ENCODE measurements at places on chromosomes 3 and 15.

- no peak for DNase-seq
Observed at GRCh38 chr3:27865731-27866130, 143.6 kb upstream of the EOMES start.

GRCh38 chr3:194137008-194137505, 1.1 kb downstream of the HES1 start:
- peak; percentile 51 for DNase-seq

DNA sequence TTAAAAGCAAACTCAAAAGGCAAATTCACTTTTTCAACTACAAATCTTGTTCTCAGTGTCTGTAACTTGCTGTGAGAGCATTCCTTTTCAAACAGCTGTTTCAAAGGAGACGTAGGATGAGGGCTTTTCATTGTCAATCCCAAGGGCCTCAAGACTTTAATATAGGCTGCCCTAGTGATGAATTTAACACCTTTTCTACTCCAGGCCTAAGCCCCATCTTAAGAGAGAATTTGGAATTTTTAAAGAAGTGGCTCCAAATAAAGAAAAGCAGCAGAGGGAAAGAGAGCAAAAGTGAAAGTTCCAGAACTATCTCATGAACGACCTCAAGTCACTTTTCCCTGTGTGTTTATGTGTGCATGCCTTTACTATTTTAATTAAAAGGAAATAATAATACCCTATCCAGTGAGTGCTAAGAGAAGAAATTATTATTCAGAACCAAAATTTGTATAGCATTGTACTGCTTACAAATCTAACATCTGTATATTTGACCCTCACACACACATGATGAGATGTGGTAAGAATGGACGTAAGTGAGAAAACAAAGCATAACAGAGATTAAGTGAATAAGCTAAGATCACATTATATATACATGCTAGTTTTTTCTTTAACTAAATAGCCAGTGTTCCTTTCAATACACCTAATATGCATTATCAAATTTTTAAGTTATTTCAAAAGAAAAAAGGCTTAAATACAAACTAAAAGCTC, 196.4 kb downstream of the VGLL3 start:
- no peak for DNase-seq

DNA sequence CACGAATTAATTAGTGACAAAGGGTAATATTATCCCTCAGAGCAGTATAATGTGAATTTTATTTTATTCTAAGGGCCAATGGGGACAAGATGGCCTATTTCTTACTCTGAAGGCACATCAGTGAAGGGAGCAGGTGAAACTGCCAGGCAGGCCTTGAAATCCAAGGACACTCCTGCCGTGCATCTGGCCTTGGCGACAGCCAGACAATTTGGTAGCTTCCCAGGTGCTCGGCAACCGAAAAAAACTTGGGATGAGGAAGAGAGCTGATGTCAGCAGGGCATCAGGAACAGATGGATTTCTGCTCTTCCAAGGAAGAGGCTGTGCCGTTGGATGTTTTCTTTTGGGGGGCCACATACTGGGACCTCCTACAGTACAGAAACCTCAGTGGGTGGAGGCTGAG, 83.2 kb upstream of the ADAMTSL3 start:
- no peak for DNase-seq

DNA sequence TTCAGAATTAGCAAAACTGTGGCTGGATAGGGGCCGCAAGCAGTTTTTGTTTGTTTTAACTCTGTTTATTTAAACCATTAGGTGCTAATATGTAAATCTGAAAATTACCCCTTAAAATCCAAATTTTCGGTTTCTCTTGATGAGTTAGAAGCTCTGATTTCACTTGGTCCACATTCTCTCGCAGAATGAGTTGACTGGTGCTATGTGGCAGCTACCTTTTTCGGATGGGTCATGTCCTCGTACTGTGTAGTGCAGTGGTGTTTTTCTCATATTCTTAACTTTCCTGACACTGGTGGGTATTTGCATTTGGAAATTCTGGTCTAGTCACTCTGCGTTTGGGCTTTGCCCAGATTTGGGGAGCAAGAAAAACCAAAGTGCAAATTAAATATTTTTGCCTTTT, 87.1 kb downstream of the DIPK2A start:
- no peak for DNase-seq

GRCh38 chr3:114466816-114467215, 173.0 kb downstream of the TIGIT start:
- no peak for DNase-seq

GRCh38 chr15:74785194-74786032, 3.5 kb downstream of the CSK start:
- DNase-seq = no peak

- no peak for DNase-seq
Observed at GRCh38 chr3:117201901-117202774, 492.6 kb downstream of the TUSC7 start.

DNA sequence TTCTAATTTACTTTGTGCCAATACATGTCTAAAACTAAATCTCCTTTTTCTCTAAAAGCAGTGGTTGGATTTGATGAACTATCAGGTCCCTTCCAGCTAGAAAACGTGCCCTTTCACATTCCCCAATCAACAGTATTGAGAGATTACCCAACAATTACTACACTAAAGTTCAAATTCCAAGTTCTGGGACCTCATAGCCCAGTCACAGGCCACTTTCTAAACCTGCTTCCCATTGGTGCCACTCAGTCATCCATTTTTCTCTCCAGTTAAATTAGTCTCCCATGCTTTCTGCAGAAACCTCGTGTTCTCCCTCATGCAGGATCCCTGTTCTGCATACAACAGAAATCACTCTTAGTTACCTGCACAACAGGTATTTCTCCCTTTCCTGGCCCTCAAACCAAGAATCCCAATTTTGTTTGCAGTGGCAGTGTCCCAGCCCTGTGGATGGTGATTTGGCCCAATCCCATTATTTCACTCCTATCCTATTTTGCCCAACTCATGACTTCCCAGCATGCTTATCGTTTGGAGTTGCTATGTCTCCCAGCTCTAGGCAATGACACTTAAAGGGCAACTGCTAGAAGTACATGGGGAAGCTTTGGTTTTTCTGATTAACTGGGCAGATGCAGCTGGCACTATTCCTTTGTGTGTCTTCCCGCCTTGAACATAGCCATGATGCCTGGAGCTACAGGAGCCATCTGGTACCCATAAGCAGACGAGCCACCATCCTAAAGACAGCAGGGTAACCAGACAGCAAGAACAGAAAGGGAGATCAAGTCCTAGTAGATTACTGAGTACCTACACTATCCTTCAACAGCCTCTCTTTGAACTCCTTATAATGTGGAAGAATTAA, 224.2 kb downstream of the MINAR1 start:
- no peak for DNase-seq

- no peak for DNase-seq
Observed at GRCh38 chr3:124526601-124527000, 203.7 kb upstream of the UMPS start.

DNA sequence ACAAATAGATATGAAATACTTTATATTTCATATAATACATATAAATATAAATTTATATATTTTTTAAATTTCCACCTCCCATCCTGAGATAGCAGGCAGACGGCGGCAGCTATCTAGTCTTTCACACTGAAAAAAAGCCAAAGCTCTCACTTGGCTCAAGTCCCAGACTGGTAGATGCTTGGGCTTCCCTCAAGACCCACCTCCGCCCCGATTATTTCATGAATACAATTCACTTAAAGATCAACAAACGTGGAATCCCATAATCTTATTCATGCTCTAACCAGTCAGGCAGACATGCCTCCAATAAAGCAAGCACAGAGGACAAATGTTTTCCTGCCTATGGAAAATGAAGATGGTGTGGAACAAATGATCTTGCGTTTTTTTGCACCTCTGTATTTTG, 275.9 kb upstream of the NR2F2 start:
- no peak for DNase-seq

DNA sequence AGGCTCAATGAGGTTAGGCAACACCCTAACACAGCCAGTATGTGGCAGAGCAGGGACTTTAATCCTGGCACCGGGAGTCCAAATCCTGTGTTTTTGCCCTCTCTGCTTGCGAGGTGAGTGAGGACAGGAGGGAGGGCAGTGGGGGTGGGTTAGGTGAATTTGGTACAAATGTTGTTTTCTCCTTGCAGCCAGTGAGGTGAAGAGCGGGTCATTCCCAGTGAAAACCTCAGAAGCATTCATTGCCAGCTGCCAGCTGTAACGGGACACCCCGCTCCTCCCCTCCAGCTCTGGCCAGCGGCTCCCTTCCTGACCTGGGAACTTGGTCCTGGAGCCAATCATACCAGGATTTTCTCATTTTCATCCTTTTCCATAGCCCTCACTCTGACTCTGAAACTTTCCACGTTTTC, 45.7 kb upstream of the RAB6B start:
- no peak for DNase-seq

DNA sequence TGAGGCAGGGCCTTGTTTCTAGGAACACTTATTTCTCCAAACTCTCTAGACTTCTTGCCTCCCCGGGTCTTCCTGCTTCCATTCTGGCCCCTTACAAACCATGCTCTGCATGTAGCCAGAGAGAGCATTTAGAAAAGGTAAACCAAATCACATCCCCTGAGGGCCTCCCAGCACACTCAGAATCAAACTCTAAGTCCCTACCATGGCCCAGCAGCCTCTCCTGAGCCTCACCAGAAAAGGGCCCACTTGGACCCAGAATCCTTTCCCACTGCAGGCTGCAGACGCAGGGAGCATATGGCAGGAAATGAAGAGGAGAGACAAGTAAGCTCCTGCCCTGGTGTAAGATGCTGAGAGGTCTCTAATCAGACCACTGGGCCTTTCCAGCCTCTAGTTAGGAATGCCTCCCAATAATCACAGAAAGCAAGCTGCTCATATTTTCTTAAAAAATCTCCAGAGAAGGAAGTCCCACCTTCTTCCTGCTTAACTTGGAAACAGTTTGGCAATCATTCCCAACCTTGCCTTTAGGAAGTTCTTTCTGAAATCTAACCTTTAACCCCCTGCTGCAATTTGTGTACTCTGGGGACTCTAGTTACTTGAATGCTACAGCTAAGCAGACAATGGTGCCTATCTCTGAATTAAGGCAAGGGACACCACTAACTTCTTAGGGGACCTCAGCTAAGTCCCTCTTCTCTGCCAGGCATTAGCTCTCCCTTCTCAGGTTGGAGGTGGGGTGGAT, 4.2 kb downstream of the AMOTL2 start:
- DNase-seq = no peak

DNA sequence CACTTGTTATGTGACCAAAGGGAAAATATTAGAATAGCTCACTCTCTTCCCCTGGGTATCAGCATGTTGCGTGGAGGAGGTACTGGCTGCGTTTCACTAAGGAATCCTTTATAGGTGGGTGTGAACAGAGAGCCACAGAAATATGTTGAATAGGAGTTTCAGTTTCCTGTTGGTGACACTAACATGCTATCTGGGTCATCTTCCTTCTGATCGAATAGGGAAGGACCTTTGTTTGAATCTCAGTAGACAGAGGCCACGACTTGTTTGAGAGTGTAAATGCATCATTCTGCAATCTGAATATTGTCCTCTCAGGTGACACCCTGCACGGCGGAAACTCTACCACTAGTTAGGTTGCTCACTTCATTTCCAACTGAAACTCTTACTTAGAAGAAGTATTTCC, 157.9 kb upstream of the SLC2A2 start:
- DNase-seq = no peak

- DNase-seq = no peak
Observed at GRCh38 chr3:104819333-104819732, 547.4 kb upstream of the ALCAM start.

GRCh38 chr3:172343117-172343516, 105.1 kb downstream of the GHSR start:
- no peak for DNase-seq

DNA sequence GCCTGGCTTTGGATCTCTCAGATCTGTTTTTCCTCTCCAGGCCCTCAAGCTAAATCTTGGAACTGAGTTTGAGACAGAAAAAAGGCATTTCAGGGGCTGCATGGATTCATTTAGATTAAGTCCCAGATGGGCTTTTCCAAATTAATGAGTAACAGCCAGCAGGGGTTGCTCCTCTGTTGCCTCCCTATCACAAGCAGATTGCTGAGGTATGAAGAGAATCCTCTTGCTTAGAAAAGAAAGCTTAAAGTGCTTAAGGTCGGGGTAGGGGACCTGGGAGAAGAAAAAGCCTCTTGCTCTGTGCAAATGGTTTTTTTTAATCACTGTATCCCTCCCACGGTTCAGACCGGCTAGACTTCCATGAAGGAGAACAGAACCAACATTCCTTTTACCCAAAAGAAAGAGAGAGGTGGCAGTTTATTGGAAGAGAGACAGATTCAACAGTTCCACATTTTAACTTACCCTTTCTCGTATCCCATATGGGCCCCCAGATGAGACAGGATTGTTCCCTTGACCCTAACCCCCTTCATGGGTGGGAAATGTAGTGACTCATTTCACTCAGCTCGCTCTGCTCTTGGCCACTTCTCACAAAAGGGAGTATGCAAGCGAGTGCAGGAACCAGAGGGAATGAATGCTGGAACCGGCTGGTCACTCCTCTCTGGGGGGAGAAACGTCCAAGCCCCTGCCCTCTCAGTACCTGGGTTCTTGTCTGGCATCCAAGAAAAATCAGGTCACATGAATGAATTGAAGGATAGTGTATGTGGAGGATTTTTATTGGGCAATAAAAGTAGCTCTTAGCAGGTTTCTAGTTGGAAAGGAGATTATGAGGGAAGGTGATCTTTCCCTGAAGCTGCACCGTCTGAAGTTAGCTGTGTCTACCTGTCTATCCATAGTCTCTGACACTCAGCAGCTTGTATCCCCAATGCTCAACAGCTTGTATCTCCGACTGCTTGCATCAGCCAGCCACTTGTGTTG, 745.2 kb downstream of the SI start:
- DNase-seq = no peak

DNA sequence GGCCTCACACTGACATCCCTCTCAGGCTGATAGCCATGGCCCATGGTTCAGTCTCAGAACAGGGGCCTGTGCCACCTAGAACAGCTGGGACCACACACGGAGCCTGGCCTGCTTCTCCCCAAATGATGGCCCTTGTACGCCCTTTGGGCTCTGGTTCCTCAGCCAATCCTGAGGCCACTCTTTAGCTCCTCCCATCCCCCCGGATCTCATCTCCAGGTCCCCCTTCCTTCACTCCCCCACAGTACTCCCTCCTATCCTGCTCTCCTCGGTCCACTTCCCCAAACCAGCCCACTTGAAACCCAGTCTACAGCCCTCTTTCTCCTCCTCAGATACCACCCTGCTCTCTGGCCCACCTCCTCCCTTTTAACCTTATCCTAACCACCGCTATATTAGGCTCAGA, 17.8 kb upstream of the ZFYVE19 start:
- no peak for DNase-seq

- DNase-seq = no peak
Observed at GRCh38 chr3:126525091-126525852, 1.3 kb downstream of the CHST13 start.

DNA sequence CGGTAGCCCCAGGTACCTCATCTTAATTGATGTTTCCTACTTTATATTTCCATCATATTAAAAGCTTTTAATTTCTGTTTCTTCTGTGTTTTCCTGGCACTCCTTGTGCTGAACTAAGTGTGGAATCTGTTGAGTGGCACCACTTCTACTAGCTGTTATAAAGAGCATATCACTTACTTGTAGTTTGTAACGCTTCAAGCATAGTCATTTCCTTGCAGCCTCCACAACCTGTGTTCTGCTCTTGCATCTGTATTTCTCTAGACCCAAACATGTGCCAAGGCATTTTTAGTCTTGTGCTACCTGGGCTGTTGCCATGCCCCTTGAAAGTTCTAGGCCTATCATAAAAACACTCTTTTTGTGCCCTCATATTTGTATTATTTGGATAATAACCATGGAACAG, 16.0 kb downstream of the ZNF654 start:
- DNase-seq = no peak

GRCh38 chr15:78922527-78922926, 22.3 kb downstream of the CTSH start:
- no peak for DNase-seq

- DNase-seq = no peak
Observed at GRCh38 chr3:69762768-69763229, 23.5 kb downstream of the MITF start.
